ENCODE measurements at places on chromosomes 6 and 20.

DNA sequence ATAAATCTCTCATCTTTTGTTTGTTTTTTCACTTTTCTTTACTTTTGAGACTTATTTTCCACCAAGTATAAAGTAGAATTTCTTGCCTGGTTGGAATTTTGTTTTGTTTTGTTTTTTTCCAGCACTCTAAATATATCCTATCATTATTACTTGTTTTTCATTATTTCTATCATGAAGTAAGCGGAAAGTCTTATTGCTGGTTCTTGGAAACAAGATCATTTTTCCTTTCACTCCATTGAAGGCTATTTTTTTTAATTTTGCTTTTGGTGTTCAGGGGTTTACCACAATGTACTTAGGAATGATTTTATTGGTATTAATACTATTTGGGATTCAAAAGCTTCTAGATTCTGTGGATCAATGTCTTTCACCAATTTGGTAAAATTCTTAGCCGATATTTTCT is 190.1 kb downstream of the LAMA2 start:
- DNase-seq, result no peak

DNA sequence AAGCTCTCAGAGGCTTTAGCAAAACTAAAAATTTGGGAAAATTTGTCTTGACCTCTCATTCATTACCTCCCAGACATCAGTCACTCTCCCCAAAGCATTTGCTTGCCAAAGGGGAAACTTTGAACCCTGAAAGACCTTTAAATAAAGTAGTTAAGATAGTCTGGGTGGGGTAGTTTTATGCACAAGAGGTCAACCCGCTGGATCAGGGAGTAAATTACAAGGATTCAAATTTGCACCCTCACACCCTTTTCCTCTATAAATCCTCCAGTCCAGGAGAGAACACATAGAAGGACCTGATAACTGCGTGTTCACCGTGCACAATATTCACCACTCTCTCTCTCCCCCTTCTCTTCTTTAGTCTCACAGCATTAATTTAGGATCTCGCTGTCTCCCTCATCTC is 36.1 kb upstream of the TNFRSF21 start:
- no peak for DNase-seq

GRCh38 chr20:9244811-9245210 is 175.9 kb downstream of the PLCB4 start:
- DNase-seq, result no peak

GRCh38 chr6:2514965-2515543 is 235.7 kb downstream of the MYLK4 start:
- no peak for DNase-seq

- peak; percentile 47 for DNase-seq
Observed at GRCh38 chr6:12590901-12591300, 125.7 kb upstream of the PHACTR1 start.

DNA sequence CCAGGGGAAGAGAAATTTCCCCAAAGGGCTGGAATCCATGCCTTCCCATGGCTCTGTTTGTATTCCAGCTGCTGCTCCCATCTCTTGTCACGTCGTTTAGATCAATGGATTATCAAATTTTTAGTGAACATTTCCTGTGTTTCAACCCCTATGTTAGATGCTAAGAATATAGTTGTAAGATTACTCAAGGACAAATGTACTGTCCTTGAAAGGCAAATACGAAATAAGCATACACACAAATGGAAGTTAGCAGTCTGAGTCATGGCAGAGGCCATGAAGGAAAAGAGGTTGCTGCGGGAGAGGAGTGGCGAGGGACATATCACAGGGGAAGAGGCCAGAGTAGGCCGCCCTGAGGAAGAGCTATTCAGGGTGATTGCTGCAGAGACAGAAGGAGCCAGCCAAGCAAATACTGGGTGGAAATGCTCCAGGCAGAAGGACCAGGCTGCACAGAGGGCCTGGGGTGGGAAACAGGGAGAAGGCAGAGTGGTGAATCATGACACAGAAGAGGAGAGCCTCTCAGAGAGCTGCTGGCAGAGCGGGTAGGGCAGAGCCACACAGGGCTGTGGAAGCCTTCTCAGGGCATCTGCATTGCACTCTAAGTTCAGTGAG is 219.2 kb upstream of the LRFN2 start:
- DNase-seq, result peak; percentile 17

DNA sequence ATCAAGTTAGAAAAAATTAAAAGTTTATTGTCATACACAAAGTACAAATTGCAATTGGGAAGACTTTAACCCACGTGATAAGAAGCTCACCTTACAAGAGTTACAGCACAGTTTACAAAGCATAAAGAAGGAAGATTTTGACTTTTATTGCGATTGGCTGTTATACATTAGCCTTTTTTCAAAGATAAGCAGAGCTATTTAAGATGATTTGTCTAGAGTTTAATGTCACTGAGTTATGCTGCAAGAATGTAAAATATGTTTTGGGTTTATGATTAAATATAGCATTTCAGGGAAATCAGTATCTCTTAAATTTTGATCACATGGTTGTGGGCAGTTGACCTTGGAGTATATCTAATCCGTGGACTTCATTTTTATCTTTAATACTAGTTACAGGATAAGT is 664.2 kb upstream of the PTCHD4 start:
- DNase-seq, result no peak

DNA sequence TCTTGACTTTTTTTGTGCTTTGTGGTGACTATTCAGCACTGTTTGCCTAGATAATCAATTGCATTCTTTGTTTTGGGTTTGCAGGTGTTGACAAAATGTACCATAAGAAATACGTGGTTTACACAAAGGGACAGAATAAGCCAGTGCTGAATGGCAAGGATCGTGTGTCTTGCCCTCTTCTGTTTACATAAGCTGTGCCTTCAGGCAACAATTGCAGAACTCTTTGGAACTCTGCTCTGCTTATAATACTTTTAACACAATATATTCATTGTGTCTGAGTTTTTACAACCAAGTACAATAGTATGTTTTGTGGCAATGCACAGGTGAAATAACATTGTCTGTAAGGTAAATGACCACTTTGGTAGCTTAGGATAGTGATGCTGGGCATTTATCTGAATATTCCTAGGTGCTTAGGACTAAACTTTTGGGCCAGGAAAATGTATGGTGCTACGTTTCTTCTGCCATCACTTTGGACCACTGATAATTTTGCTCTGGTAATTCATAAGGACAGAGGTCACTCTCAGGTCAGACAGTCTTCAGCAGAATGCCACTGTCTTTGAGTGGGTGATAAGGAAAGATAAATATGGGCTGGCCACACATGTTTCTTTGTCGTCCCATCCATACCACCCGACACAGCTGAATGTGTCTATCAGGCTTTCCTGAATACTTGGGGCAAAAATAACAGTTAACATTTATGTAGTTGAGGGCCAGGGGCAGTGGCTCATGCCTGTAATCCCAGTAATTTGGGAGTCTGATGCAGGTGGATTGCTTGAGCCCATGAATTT is 344.6 kb upstream of the IMPG1 start:
- no peak for DNase-seq

- DNase-seq, result no peak
Observed at GRCh38 chr6:5670381-5670780, 336.3 kb downstream of the NRN1 start.

- peak; percentile 95 for DNase-seq
Observed at GRCh38 chr6:83183082-83183828, 9.8 kb downstream of the PGM3 start.

DNA sequence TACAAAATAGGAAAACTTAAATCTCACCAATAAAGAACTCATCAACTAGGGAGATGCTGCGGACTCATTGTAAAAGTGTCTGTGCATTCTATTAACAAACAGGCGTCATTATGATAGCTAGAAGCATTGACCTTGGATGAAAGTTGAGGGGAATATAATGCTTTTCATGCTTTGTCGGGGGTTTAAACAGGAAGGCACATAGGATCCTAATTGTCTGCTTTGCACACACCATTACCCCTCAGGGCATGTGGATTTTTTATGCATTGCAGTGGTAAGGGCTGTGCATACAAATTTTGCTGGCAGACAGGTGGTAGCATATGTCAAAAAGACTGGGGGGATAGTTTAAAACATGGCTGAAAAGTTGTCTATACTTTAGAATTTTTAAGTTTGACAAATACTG is 447.9 kb upstream of the PLCB4 start:
- no peak for DNase-seq

DNA sequence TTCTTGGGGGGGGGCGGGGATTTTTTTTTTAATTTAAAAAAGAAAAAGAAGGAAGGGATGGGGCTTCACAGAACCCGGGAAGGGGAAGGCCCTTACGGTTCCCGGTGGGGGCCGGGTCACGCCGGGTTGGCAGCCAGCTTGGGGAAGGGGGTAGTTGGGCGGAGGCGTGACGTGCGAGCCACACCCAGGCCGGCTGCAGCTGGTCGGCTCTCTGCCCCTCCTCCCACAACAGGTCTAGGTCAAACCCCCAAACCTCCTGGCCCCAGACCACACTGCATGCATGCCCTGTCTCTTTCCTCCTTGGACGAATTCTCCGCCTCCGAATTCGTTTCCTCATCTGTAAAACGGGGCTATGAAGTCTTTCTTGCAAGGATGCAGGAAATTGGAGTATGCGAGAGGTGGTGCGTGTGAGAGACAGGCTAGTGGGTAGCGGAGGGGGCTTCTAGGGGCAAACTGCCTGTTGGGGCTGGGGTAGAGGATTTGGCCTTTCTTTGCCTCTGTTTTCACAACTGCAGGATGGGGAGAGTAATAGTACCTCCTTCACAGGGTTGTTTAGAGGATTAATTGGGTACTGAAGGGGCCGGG is 828 bp downstream of the HCK start:
- DNase-seq, result no peak

- peak; percentile 39 for DNase-seq
Observed at GRCh38 chr6:137787016-137787415, 80.0 kb upstream of the TNFAIP3 start.

GRCh38 chr6:74549746-74550145 is 656.1 kb downstream of the COL12A1 start:
- no peak for DNase-seq

- no peak for DNase-seq
Observed at GRCh38 chr6:149285626-149286025, 31.9 kb upstream of the TAB2 start.

- peak; percentile 69 for DNase-seq
Observed at GRCh38 chr6:26103141-26103769, 16.0 kb downstream of the HFE start.

- DNase-seq, result no peak
Observed at GRCh38 chr6:159104931-159105330, 60.1 kb upstream of the TAGAP start.

DNA sequence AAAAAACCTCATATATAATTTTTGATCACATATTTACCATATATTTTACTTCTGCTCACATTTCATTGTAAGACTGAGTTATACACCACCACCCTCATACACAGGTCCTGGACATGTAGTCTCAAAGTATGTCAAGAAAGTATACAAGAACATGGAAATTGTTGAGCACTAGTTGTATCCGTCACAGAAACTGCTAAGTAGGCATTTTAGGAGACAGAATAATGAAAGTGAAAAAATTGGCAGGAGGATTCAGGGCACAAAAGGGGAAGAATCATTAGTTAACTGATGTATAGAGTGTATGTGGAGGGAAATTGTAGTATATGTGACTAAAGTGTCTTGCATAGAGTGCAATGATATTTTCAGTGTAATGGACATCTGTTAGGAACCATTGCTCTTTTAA is 458.8 kb downstream of the TFAP2B start:
- DNase-seq, result no peak

DNA sequence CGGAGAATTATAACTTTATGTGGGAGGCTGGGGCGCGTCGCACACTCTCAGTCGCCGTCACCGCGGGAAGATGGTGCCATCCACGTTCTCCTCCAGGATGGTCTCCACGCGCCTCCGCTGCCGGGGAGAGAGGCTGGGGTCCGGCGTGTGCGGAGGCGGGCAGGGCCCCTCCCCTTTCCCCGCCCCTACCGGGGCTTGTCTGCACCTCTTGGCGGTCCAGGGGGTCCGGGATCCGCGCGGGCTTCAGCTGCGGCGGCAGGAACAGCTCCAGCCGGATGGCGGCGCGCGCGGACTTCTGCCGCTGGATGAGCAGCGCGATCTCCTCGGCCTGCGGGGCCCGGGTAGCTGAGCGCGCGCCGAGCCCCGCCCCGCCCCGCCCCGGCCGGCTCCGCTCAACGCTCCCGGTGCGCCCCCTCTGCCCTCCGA is 807 bp downstream of the LKAAEAR1 start:
- peak; percentile 85 for DNase-seq

DNA sequence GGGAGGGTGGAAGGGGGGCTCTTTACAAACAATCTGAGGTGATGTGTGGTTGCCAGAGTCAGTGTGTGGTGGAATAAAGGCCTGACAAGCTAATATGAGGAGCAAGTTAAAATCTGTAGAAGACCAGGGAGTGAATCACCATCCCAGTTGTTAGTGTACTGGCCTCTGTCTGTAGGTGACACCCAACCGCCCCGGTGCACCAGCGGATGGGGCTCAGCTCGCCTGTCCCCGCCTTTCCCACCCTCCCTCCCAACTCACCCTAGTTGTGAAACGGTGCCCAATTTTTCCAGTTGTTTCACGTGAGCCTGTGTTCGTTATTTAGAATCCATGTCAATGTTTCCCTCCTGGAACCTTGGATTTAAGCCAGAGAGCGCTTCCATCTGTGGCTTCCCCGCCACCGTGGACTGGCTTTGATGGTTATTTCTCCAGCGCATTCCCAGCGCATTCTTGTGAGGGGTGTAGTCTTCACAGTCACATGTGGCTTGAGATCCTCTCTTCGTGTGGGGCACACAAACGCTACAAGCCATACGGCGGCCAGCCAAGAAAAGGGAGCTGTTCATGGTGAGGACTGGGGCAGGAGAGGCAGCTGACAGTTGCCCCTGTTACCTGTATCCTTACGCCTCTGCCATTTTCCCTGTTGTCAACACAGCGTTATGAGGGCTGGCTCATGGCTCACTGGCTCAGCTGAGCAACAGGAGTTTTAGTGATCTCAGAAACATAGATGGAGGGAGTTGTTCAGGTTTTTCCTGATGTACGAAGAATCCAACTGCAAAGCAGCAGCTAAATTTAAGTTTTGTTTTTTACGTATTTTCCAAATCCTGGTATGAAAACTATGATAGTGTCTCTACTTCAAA is 137.6 kb downstream of the ZDHHC14 start:
- peak; percentile 70 for DNase-seq

GRCh38 chr6:43172104-43173007 is 1.3 kb downstream of the SRF start:
- DNase-seq, result peak; percentile 67

DNA sequence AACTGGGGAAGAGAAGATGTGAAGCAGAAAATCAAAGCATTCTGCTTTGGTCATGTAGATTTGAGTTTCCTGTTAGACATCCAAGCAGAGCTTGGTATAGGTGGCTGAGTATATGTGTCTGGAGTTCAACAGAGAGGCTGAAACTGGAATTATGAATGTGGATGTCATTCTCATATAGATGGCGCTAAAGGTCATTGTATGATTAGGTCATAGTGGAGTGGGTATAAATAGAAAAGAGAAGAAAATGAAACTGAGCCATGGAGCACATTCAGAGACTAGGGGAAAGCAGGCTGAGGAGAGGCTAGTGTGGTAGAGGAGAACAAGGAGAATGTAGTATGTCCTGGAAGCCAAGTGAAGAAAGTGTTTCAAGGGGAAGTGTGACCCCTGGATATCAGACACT is 295.6 kb upstream of the PLN start:
- DNase-seq, result no peak

Data from GM23248 (cell line).